ENCODE measurements at places on chromosomes 4 and X. TPM values are rescaled to one million over a fixed set of nuclear protein-coding genes. Genes with fewer than 3 reads are reported as not detected.

- peak; percentile 84 for DNase-seq
These were observed 31.6 kb upstream of the CT47C1 start for GRCh38 chrX:119041175-119041574.

- peak; percentile 10 for DNase-seq
These were observed 228.1 kb downstream of the ARHGAP24 start for GRCh38 chr4:85703096-85703495.

DNA sequence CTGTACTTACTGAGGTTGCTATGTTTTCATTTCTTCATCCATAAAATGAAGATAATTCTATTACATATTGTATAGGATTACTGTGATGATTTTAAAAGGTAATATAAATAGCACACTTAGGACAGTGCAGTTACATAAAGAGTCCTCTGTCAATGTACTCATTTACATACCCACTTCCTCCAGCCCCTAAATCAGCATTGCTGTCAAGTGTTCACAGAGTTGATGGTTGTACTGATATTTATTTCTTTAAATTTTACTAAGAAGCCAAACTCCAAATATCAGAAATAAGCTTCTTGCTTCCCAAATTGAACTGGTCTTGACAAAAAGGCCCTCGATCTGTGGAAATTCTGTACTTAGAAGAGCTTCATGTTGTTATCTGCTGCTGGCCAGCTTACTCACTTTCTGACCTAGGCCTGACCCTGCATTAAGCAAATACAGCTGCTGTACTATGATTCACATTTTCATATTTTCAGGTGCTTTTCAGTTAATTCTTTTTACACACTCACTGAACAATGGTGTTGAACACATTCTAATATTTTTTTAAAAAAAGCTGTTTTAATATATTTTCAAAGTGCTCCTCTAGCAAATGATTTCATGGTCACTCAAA lies 259.6 kb downstream of the UNC5C start:
- DNase-seq, result peak; percentile 26

- DNase-seq, result peak; percentile 14
These were observed 50.9 kb downstream of the FAM193A start for GRCh38 chr4:2587213-2587823.

- no peak for DNase-seq
These were observed 51.4 kb downstream of the ARAP2 start for GRCh38 chr4:36192922-36193321.

DNA sequence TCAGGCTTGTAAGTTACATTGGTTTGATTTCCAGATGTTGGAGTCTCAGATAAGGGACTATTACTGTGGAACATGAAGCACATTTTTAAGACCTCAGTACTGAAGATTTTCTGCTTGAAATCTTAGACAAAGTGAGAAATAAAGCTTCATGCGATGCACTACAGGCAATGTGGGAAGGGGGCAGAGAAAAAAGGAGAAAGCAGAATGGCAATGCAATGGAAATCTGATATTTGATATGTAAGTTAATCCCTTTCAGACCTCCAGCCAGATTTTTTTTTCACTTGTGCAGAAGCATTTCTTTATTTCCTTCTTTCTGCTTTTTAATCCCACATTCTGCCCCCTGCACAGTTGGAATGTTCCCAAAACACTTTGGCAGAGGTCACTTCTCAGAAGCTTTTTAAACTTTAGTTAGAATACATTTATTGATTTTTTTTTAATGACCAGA lies 174.3 kb downstream of the ADGRL3 start:
- no peak for DNase-seq

DNA sequence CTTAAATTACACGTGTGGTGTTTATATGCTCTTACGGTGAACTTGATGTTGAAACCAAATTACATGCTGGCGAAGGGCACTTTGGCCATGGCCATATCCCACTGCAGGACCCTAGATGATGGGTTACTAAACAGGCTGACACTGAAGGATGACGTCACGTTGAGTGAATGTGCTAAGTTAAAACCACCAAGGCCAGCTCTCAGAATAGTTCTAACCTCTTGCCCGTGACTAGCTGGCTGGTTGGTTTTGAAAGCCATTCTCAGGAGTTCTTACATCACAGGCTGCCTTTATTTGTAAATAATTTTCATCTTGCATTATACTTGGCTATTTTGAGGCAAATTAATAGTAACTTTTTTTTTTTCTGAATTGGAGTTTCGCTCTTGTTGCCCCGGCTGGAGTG lies 41.3 kb upstream of the PHEX start:
- DNase-seq, result peak; percentile 22

GRCh38 chr4:161172396-161173026 lies 991.3 kb downstream of the FSTL5 start:
- no peak for DNase-seq

DNA sequence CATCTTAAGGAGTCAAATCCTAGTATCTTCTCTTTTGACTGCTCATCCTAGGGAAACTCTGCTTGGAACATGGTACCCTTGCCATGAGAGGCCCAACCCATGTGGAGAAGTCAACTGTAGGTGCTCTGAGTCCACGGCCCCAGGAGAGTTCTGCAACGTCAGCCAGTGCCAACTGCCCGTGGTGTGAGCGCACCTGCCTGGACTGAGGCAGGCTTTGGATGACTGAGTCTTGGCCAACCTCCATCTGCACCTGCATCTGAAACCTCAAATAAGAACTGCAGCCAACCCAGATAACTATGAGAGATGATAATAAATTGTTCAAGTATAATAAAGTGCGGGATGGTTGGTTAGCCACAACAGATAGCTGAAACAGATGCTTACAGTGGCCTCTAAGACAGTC lies 772.0 kb downstream of the TRIML1 start:
- DNase-seq, result no peak

DNA sequence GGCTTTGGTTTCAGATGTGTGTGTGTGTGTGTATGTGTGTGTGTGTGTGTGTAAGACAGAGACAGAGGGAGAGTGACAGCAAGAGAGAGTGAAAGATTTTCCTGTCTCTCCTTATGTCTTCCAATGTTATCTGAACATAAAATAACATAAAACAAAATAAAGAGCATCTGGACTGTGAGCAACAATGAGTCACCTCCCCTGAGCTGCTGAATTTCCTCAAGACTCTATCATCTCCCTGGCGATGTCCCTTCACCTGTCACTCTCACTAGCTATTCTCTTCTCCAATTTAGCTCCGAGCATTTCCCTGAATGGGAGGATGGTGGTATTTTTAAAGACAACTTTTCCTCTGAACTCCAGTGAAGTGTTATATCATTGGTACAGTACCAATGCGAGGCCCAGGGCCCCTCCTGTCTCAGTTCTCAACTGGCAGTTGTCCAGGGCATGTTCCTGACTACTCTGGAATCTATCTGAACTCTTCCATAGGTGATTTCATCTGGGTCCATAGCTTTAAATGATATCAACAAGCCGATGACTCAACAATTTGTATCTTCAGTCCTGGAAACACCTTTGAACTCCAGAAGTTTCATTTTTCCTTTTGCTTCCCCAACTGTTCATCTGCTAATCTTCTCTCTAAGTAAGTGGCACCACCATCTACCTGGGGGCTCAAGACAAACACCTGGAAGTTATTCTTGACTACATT lies 195.0 kb upstream of the CLNK start:
- no peak for DNase-seq

GRCh38 chr4:7902101-7902553 lies 37.5 kb downstream of the AFAP1 start:
- DNase-seq, result peak; percentile 66

GRCh38 chrX:96474741-96475125 lies 209.9 kb upstream of the DIAPH2 start:
- no peak for DNase-seq

DNA sequence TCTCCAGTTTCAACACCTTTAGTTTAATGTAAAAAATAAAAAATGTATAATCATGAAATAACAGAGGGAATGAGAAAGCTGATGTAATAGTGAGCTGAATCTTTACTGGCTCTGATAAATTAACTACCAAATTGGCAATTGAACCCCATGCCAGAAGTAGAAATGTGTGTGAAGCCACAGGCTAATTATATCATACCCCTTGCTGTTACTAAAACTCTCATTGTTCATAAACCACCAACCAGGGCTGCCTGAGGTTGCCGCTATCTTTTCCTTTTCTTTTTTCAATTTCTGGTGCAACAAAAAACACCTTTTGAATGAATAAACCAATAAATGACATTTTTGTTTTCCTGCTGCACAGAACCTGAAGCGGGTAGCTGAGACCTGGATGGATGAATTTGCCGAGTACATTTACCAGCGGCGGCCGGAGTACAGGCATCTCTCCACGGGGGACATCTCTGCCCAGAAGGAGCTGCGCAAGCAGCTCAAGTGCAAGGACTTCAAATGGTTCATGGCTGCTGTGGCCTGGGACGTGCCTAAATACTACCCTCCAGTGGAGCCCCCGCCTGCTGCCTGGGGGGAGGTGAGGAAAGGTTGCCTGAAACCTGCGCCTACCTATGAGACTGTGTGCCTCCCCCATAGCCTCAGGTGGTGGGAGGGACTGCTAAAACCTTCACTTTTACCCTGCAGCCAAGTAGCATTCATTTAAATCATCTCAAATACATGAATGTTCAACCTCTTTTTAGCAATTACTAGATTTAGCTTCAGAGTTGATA lies 216.7 kb upstream of the GALNT7 start:
- no peak for DNase-seq

- DNase-seq, result no peak
These were observed 3.7 kb downstream of the MGST2 start for GRCh38 chr4:139669335-139669734.

GRCh38 chr4:7530932-7531639 lies 96.4 kb upstream of the PSAPL1 start:
- DNase-seq, result no peak

GRCh38 chr4:159447296-159447695 lies 344.4 kb downstream of the RAPGEF2 start:
- DNase-seq, result no peak

DNA sequence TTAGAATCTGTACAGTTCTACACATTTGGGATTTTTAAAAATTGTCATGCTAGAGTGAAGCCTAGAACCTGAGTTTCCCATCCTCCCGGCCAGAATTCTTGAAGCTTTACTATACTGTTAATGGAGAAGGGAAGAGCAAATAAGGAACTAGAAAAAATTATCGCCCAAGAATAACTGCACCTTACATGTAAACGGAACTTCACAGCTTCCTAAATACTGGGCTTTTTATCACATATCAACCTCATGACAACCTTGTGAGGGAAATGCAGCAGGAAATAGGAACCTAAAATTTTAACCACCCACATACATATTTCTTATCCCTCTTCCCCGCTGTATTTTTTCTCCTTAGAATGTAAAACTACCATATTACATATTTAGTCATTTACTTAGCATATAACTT lies 19.3 kb downstream of the ARHGEF9 start:
- no peak for DNase-seq

- DNase-seq, result no peak
These were observed 41.1 kb upstream of the HS3ST1 start for GRCh38 chr4:11469650-11470437.

- no peak for DNase-seq
These were observed 185.3 kb downstream of the MAPK10 start for GRCh38 chr4:86174506-86174905.

GRCh38 chr4:70298051-70298450 lies 36.7 kb upstream of the CABS1 start:
- DNase-seq, result no peak

DNA sequence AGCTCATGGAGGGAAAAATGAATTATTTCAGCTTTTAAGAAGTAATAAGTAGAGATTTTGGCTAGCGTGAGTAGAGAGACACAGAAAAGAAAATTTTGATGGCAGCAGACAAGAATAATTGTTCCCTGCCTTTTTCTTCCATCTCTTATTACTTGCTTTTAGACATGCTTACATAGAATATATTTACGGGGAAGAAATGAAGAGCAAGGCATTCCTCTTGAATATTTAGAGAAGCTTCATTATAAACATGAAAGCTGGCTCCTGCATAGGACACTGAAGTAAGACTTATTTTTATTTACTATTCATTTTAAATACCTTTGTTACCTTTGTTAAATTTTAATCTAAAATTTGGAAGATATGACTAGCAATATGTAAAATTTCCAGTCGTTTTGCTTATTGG lies 32.2 kb downstream of the DCK start:
- no peak for DNase-seq

DNA sequence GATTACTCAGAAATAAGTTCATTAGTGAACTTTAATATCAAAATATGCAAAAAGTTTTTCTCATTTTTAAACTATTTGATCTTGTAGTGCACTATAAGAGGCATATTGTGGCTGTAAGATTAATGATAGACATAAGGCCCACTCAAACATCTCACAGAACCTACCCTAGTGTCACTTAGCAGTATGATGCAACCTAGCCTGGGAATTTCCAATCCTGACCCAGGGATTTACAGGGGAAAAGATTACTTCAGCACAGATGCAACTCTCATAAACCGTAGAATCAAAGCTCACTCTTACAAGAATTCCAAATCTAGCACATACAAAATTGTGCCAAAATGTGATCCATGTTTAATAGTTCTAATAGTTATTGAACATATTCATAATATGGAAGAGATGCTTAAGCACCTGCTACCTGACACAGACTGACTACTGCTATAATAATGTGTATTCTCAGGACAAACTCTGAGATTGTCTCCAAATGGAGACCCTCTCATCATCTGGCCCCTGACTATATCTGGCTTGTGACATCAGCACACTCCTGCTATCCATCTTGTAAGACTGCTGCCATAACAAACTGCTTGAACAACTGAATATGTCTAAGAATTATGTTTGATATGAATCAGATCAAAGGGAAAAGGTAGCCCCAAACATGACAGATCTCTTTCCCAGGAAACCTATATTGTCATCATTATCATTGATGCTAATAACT lies 271.9 kb downstream of the PABPC4L start:
- no peak for DNase-seq

DNA sequence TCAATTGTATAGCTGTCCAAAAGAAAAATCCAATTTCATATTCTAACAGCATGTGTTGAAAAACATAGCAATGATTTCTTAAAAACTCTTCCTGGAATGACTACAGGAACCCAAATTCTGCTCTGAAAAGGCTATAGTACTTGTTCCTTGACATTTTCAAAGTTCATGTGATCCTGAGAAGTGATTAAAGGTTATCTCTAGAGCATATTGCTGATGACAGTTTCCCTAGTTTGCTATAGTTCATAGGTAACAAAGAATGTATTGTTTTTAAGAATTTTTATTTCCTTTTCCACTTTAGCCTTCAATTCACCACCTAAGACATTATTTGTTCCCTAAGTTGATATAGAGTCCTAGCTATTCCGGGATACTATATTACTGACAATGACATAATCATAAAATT lies 1614.6 kb downstream of the PCDH7 start:
- no peak for DNase-seq

DNA sequence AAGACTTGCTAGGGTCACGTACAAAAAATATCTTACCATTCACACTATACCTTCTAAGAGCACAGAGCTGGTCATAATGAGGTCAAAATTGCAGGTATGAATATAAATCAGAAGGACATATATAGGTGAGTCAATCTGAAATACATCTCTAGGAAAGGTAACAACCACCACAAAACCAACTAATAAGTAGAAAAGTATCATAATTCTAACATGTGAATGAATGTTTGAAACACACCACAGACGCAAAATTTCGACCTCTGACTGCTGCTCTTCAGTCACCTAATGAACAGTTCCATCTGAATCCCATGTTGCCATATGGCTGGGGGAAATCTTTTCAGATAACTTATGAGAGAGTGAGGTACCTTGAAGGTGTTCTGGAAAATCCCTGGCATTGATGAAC lies 22.1 kb downstream of the STAP1 start:
- DNase-seq, result no peak

The ADGRL3 gene
- not detected for total RNA-seq

The KLHL34 gene
- total RNA-seq, result under 0.01 TPM

The SCLT1 gene
- 14.1 TPM for total RNA-seq

The GATA1 gene
- not detected for total RNA-seq

The ATP1B4 gene
- not detected for total RNA-seq

The WNK3 gene
- total RNA-seq, result 1.1 TPM

The CPLX1 gene
- not detected for total RNA-seq

The EXOC1L gene
- not detected for total RNA-seq

The CORIN gene
- total RNA-seq, result 0.88 TPM

The PNMA6A gene
- total RNA-seq, result 1.2 TPM

The TMEM154 gene
- total RNA-seq, result 2.9 TPM
